T-helper 17 cell (primary cell): ENCODE measurements at places on chromosomes 5 and 9. TPM values are rescaled to one million over a fixed set of nuclear protein-coding genes. Genes with fewer than 3 reads are reported as not detected.

GRCh38 chr5:136025900-136026299 lies 2.9 kb upstream of the TGFBI start:
- no peaks in the 10 kb centered on the region for H3K36me3 ChIP-seq
- peaks cover 15% of the 10 kb centered on the region for H3K27me3 ChIP-seq
- no peak for DNase-seq
- no peak overlapping the region for H3K4me3 ChIP-seq

DNA sequence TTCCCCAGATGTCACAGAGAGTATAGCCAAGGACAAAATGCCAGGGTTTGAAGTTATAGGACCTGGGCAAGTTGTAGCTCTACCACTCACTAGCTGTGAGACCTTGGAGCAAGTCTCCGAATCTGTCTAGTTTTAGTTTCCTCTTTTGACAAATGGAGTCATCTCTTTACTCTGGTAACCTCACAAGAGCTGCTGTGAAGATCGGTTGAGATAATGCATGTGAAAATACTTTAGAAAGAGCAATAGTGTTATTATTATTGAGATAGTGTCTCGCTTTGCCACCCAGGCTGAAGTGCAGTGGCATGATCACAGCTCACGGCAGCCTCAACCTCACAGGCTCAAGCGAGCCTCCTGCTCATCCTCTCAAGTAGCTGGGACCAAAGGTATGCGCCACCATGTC lies 117.9 kb upstream of the NR5A1 start:
- no peak overlapping the region for H3K4me3 ChIP-seq
- H3K27me3 ChIP-seq = peaks cover 27% of the 10 kb centered on the region
- no peak overlapping the region for H3K27ac ChIP-seq
- H3K4me1 ChIP-seq = no peaks in the 10 kb centered on the region
- no peaks in the 10 kb centered on the region for H3K36me3 ChIP-seq
- DNase-seq = no peak

DNA sequence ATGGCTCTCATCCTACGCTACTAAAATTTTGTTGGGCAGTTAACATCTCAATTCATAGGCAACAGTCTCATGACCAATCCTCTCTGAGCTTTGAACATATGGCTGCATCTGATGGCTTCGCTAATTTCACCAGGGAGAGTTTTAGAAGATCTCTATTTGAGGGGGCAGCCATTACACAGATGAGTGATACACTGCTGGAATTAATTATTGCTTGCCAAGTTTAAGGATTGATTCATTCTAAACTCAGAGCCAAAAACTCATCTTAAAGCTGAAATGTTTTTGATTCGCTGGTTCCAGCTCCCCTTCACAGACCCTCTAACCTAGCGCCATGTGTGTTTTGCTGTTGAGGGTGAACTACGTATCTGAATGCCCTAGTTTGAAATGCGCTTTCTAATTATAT lies 519.9 kb upstream of the WWC1 start:
- no peaks in the 10 kb centered on the region for H3K27me3 ChIP-seq
- no peak overlapping the region for H3K4me3 ChIP-seq
- H3K27ac ChIP-seq = no peak overlapping the region
- DNase-seq = no peak
- H3K4me1 ChIP-seq = no peaks in the 10 kb centered on the region
- H3K36me3 ChIP-seq = peaks cover 2% of the 10 kb centered on the region

DNA sequence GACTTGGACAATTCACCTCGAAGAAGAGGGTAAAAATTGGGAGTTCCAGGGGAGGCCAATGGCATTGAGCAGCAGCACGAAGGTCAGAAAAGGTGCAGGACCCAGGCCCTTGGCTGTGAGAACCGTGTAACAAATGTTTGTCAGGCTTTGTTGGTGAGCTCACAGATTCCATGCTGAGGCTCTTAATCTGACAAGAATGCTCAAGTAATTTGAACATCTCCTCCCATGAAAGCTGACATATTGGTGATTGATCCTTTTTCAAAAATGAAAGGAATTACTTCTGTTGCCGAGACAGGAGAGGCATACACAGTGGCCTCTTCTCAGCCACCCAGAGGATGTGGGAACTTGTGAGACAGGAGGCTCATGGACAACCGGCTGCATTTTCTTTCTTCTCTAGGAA lies 11.6 kb downstream of the RAI14 start:
- no peak for DNase-seq
- no peak overlapping the region for H3K27ac ChIP-seq

- no peaks in the 10 kb centered on the region for H3K36me3 ChIP-seq
- DNase-seq = peak; percentile 26
- H3K27ac ChIP-seq = peak overlapping the region; percentile 77
- H3K4me1 ChIP-seq = peaks cover 9% of the 10 kb centered on the region
- H3K4me3 ChIP-seq = peak overlapping the region; percentile 89
Observed at GRCh38 chr9:6715755-6716643, 41.8 kb upstream of the KDM4C start.

GRCh38 chr5:34820593-34820992 lies 18.4 kb upstream of the TTC23L start:
- no peaks in the 10 kb centered on the region for H3K4me1 ChIP-seq
- peaks cover 5% of the 10 kb centered on the region for H3K36me3 ChIP-seq
- H3K27me3 ChIP-seq = no peaks in the 10 kb centered on the region
- DNase-seq = no peak

Gene TSSK1B
- not detected for total RNA-seq

Gene FNIP1
- total RNA-seq = 28.8 TPM

Gene CCNO
- total RNA-seq = not detected

Gene LRRTM2
- 0.13 TPM for total RNA-seq

Gene CRHBP
- not detected for total RNA-seq

Gene RFESD
- total RNA-seq = 2.9 TPM
